ENCODE measurements at places on chromosomes 13 and 19.

DNA sequence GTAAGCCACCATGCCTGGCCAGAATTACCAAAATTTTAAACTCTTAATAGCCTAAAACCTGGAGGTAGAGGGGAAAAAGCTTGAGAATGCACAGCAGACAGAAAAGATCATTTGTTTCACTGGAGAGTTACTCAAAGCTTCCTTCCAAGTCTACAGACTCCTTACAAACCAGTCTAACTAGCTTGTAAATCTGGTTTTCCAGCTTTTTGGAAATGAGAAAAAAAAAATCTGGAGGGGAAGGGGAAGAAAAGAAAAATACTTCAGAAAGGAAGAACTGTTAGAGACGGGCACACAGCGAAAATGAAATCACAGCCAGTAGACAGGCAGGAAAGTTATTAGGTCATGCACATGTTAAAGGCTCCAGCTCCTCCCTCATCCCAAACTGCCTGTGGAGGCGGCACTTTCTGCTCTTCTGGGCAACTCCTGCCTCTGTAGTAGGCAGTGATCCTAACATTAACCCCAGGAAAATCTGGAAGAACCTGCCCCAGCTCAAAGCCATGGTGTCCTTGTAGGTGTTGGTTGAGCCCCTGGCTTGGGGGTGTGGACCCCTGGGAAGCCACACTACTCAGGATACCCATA is 17.3 kb downstream of the PARP4 start:
- no peak for DNase-seq

- DNase-seq: no peak
These were observed 66.5 kb downstream of the MLLT1 start for GRCh38 chr19:6213266-6213595.

GRCh38 chr19:483332-484072 is 12.8 kb upstream of the MADCAM1 start:
- no peak for DNase-seq

- no peak for DNase-seq
These were observed 19.3 kb downstream of the BICRA start for GRCh38 chr19:47628078-47628771.

- no peak for DNase-seq
These were observed 73.8 kb downstream of the TRPM4 start for GRCh38 chr19:49231389-49231788.

GRCh38 chr19:43674596-43674995 is 4.6 kb upstream of the PLAUR start:
- peak; percentile 61 for DNase-seq
